HL-60 (cell line): ENCODE measurements at places on chromosomes 1 and 21.

- no peak for DNase-seq
These were observed 6.1 kb upstream of the VHLL start for GRCh38 chr1:156305215-156305614.

DNA sequence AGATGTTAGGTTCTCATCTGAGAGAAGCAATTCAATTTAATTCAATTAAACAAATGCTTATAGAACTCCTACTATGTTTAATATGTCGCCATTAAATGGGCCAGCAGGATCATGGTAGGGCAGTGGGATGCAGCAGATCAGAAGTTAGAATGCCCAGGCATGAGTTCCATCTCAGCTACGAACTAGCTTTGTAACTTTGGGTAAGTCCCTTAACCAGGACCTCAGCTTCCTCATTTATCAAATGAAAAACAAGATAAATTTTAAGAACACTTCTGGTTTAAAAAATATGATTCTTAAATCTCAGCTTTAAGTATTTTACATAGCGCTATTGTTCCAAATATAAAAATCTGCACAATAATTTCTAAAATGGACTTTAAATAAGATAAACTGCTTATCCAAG, 67.5 kb upstream of the GFI1 start:
- peak; percentile 9 for DNase-seq

- no peak for DNase-seq
These were observed 9.8 kb downstream of the FRRS1 start for GRCh38 chr1:99756598-99756997.

DNA sequence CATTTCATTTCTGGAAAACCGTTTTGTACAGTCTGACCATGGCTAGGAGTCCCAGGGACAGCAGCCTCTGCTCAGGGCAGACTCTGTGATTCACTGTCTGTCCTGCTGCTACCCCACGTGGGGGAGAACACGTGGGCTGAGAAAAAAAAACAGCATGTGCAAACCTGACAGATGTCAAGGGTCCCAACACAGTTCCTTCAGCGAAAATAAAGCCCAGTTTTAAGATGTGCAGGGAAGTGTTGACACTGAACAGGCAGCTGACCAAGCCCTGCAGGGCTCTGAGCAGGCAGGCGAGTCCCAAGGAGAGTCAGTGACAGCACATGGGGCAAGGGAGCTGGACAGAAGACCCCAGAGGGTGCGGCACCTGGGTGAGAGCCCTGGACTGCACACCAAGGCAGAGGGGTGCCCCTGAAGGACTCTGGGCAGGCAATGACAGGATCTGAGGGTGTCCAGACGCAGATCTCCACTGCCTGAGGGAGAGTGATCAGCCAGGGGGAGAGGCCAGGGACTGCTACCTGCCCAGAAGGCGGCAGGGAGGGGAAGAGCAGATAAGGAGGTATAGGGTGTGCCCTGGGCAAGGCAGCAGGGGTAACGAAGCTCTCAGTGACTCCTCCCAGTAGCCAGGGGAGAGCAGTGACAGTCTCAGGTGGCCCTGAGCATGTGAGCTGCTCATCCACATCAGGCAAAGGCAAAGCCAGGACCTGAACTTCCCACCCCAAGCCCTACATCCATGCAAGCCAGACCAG, 5.1 kb upstream of the SPATC1L start:
- no peak for DNase-seq

DNA sequence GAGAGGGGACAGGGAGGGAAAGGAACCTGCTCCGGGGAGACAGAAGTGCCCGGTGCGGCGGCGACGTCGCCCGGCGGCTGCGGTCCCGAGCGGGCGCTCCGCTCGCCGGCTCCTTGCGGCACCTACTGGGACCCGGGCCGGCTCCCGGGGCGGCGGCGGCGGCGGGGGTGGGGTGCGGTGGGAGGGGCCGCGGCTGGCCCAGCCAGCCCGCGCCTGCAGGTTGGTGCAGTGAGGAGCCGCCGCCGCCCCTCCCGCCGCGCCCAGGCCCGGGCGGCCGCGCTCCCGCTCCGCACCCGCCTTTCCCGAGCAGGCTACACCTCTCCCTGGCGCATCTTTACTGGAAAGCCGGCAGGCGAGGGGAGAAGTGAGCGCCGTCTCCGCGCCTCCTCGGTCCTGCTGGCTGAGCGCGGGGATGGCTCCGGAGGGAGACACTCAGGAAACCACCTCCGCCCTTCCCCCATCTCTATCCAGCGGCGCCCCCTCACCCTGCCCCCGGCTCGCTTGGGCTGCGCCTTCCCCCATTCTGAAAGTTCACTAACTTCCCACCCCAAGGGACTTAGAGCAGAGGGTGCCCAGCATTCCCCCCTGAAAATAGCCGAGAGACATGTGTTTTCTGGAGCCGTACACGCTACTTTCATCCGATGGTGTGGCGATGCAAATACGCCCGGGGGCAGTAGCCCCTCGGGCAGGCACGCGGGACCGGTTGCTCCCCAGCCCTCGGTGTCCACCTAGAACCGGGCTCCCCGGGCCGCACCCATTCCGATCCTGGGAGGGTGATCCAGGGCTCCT, at the start of gene PLD5:
TSS of gene PLD5 (minus strand) at position 127 of the 789 bp plus-strand sequence.
- no peak for DNase-seq
